ENCODE measurements at places on chromosomes 16 and 17. TPM values are rescaled to one million over a fixed set of nuclear protein-coding genes. Genes with fewer than 3 reads are reported as not detected.

DNA sequence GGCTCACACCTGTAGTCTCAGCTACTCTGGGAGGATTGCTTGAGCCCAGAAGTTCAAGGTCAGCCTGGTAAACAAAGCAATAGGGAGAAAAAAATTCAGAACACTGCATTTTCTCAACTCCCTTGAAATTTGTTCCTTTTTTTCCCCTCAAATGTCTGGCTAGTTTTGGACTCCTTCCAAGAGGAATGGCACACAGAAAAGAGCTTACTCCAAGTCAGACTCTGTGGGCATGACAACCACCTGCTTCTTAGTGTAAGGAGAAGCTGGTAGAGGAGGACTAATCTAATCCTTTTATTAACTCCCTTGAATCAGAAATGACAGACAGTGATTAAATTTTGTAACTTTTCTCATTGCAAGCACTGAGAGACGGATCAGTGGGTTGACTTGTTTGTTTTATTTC, 27.9 kb upstream of the HYDIN start:
- no peak overlapping the region for H3K4me3 ChIP-seq
- DNase-seq, result no peak
- no peaks in the 10 kb centered on the region for H3K4me1 ChIP-seq
- no peaks in the 10 kb centered on the region for H3K36me3 ChIP-seq
- H3K27ac ChIP-seq, result no peak overlapping the region

- peaks cover 2% of the 10 kb centered on the region for H3K27me3 ChIP-seq
- peak; percentile 60 for DNase-seq
- H3K27ac ChIP-seq, result no peak overlapping the region
Measured at GRCh38 chr17:29591737-29592608, 959 bp upstream of the ANKRD13B start.

GRCh38 chr17:34478244-34478643, 101.1 kb upstream of the TMEM132E start:
- no peak overlapping the region for H3K27ac ChIP-seq
- peaks cover 8% of the 10 kb centered on the region for H3K27me3 ChIP-seq
- H3K36me3 ChIP-seq, result no peaks in the 10 kb centered on the region
- H3K4me3 ChIP-seq, result no peak overlapping the region

DNA sequence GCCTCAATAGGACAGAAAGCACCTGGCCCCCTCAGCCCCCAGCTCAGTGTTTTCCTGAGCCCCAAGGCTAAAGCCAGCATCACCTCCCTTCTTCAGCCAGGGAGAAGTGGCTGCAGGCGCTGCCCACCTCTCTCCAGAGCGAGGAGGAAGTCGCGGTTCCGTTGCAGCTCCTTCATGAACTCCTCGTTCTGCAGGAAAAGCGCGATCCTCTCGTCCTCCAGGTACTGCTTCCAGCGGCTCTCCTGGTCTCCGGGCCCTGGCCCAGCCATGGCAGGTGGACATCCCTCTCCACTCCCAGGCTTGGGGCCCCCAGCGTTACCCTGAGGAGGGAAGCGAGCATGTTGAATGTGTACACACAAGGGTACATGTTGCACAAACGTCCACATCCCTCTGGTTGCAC, 22.7 kb upstream of the MRPS23 start:
- no peak overlapping the region for H3K4me3 ChIP-seq
- no peak for DNase-seq
- H3K4me1 ChIP-seq, result peaks cover 55% of the 10 kb centered on the region
- no peak overlapping the region for H3K27ac ChIP-seq

The RND2 gene
- not detected for polyA plus RNA-seq

DNA sequence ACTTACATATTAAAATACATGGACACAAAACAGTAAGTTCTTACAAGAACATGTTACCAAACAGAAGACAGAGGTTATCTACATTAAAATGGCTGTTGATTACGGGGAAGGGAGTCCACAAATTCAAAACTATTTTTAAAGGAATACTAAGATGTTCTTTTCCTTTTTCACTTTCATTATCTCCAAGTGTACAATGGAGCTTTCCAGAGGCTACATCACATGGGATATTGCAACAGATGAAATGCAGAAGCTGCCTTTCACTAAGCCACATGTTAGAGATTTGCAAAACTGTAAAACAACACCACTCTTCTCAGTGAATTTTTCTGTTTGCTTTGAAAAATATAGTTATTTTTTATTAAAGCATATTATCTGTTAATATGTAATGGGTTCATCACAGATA, 53.6 kb downstream of the XPO6 start:
- H3K4me3 ChIP-seq, result peak overlapping the region; percentile 48
- H3K27ac ChIP-seq, result peak overlapping the region; percentile 85
- DNase-seq, result peak; percentile 72
- peaks cover 34% of the 10 kb centered on the region for H3K36me3 ChIP-seq
- peaks cover 43% of the 10 kb centered on the region for H3K4me1 ChIP-seq
- H3K27me3 ChIP-seq, result no peaks in the 10 kb centered on the region

DNA sequence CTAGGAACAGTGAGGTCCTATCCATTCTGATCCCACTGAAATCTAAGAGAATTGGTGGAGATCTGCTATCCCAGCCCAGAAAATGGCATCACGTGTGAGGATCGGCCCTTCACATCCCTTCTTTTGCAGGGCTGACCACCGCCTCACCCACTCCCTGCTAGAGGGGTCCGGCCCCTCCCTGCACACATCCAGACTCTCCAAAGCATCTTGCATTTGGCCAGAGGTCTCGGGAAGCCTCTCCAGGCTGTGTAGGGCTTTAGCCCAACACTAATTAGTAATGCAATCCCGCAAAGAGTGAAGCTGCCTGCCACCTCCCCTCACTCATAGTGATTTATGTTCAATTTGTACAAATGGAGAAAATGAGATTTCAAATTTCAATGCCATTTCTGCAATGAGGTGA, 434.4 kb upstream of the ZFHX3 start:
- no peak overlapping the region for H3K27ac ChIP-seq
- no peaks in the 10 kb centered on the region for H3K4me1 ChIP-seq
- DNase-seq, result no peak
- no peak overlapping the region for H3K4me3 ChIP-seq
- no peaks in the 10 kb centered on the region for H3K27me3 ChIP-seq
- H3K36me3 ChIP-seq, result no peaks in the 10 kb centered on the region

The VWA3A gene
- 0.09 TPM for polyA plus RNA-seq

GRCh38 chr17:29588562-29589411, 661 bp downstream of the GIT1 start:
- H3K4me1 ChIP-seq, result peaks cover 83% of the 10 kb centered on the region
- H3K4me3 ChIP-seq, result peak overlapping the region; percentile 73

The SMYD4 gene
- polyA plus RNA-seq, result 3.3 TPM

DNA sequence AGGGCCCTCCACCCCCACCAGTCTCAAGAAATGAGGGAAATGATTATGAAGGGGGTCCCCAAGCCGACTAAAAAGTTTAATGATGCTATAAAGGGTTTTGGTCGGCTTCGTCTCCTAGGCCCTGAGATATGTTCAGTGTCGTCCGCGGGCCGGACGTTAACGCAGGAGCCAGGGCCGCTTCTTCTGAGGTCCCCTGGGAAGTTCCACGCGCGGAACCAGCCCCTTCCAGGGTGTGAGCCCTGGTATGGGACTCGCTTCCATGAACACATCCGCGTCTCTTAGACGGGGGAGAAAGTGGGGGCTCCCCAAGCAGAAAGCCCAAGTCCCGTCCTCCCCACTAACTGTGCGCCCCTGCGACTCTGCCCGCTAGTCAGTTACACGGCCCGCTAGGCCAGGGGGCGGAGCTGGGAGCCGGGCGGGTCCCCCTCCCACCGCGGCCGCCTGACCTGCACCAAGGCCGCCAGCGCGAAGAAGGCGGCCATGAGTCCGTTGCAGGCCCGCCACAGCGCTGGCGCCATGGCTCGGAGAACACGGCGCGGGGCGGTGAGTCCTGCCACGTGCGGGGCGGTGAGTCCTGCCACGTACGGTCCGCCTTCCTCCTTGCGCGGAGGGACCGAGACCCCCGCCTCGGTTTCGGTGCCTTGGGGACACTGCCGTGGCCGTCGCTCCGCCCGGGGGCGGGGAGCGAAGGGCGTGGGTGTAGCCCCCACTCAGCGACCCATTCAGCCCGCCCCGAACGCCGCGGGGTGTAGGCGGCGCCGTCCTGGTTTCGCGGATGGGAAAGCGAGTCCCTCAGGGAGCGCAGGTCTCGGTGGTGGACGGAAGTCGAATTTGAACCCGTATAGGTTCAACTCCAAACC, at the start of gene TMEM220:
TMEM220 (minus strand) TSS at position 690 of the 860 bp plus-strand sequence; CDS start at position 518, 172 bp downstream.
- H3K4me3 ChIP-seq, result peak within 1 kb of the TSS; percentile 87
- peaks cover 6% of the 10 kb centered on the region for H3K4me1 ChIP-seq
- peak; percentile 40 for DNase-seq
- H3K27ac ChIP-seq, result peak within 1 kb of the TSS; percentile 44
- H3K27me3 ChIP-seq, result no peaks in the 10 kb centered on the region

GRCh38 chr16:69741519-69741918, 13.2 kb downstream of the NOB1 start:
- H3K36me3 ChIP-seq, result peaks cover 69% of the 10 kb centered on the region
- no peaks in the 10 kb centered on the region for H3K4me1 ChIP-seq
- no peak overlapping the region for H3K4me3 ChIP-seq

- DNase-seq, result no peak
- peaks cover 22% of the 10 kb centered on the region for H3K4me1 ChIP-seq
- H3K27me3 ChIP-seq, result peaks cover 29% of the 10 kb centered on the region
- H3K27ac ChIP-seq, result no peak overlapping the region
- no peaks in the 10 kb centered on the region for H3K36me3 ChIP-seq
Measured at GRCh38 chr17:46771561-46772474, 46.7 kb downstream of the WNT3 start.

DNA sequence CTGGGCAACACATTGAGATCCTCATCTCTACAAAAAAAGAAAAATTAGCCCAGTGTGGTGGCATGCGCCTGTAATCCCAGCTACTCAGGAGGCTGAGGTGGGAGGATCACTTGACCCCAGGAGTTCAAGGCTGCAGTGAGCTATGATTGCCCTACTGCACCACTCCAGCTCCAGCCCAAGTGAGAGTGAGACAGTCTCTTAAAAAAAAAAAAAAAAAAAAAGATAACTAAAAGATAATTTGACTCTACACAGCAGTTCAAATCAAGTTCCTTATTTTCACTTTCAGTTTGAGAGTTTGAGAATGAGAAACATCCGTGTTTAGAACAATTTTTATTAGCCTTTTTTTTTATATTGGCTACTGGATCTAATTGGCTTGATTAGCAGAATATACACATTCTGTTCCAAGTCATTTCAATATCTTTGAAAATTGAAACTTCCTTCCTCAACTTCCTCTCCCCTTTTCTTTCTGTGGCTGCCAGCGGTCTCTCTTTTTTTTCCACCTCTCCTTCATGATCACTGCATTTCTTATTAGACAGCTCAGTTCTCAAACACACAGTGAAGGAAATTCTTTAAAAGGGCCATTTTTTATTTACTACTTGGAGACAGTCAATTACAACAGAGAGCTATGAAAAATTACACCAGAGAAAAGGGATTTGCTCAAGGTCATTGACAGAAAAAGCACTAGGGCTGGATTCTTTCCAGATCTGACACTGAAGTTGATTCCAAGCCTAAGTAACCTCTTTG, 4.5 kb upstream of the ACSF2 start:
- H3K36me3 ChIP-seq, result no peaks in the 10 kb centered on the region
- peak overlapping the region; percentile 39 for H3K27ac ChIP-seq
- no peaks in the 10 kb centered on the region for H3K27me3 ChIP-seq
- H3K4me3 ChIP-seq, result peak overlapping the region; percentile 68

GRCh38 chr17:31067691-31068184, 27.0 kb upstream of the NF1 start:
- H3K4me3 ChIP-seq, result no peak overlapping the region
- H3K27me3 ChIP-seq, result no peaks in the 10 kb centered on the region
- peaks cover 22% of the 10 kb centered on the region for H3K4me1 ChIP-seq
- no peaks in the 10 kb centered on the region for H3K36me3 ChIP-seq

DNA sequence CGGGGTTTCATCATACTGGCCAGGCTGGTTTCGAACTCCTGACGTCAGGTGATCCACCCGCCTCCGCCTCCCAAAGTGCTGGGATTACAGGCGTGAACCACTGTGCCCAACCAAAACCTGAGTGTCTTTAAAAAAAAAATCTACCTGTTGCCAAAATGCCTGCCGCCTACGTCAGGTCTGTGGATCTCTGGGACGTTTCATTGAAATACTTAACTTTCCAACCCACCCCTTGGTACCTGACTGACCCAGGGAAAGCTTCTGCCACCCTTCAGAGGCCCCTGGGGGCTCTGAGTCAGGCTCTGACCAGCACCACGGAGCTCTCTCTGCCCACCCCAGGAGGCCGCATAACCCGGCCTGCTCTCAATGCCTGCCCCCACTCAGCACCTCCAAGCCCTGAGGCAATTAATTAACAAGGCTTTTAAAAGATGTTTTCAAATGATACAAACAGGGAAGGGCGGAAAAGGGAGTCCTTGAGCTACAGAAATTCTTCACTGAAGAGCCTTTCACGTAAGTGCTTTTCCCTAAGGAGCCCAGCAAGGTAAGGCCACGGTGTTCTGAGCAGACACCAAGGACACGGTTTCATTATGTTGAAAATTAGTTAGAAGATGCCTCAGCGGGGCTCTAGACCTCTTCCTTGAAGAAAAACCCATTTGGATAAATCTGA, 29.3 kb upstream of the GSG1L start:
- H3K36me3 ChIP-seq, result peaks cover 12% of the 10 kb centered on the region
- no peaks in the 10 kb centered on the region for H3K4me1 ChIP-seq
- no peak overlapping the region for H3K27ac ChIP-seq

DNA sequence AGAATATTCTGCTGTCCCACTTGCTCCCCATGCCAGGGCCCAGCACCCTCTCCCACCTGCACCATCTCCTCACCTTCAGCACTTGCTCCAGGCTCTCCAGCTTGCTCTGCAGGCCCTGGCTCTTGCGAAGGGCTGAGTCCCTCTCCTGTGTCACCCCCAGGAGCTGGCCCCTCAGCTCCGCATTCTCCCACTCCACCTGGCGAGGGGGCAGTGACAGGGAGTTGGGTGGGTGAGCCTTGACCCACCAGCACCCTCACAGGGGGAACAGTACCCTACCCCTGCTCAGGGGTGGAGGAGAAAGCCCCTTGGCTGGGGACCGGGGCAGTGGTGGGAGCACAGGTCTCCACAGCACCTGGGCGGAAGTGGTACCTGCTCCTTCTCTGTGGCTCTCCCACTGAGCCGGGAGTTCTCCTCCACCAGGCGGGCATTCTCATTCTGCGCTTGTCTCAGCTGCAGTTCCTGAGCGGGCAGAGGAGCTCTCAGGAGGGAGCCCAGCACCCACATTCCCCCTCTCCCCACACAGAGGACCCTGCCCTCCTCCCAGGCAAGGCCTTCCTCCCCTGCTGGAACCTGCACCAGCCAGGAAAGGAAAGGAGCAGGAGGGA, 5.9 kb downstream of the TSPOAP1 start:
- DNase-seq, result no peak
- H3K36me3 ChIP-seq, result no peaks in the 10 kb centered on the region
- H3K4me3 ChIP-seq, result no peak overlapping the region

DNA sequence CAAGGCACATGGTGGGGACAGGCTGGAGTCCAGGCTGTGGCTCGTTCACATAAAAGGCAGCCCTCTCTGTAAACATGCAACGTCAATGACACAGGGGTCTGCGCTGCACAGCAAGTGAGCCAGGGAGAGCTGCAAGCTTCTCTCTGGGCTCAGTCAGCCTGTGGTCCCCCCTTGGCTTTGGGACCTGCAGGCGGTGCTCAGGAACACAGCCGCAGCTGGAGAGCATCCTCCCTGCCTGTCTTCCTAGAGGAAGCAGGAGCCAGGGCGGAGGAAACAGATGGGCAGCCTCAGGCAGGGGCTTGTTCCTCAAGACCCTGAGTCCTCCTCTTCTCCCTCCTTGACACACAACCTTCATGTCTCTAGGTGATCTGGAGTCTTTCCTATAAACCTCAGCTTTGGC, 228.0 kb downstream of the C16orf78 start:
- no peak for DNase-seq
- H3K4me1 ChIP-seq, result no peaks in the 10 kb centered on the region
- H3K36me3 ChIP-seq, result no peaks in the 10 kb centered on the region
- H3K27me3 ChIP-seq, result no peaks in the 10 kb centered on the region

GRCh38 chr16:1863681-1864460, 8.1 kb downstream of the MEIOB start:
- no peaks in the 10 kb centered on the region for H3K36me3 ChIP-seq
- H3K4me1 ChIP-seq, result no peaks in the 10 kb centered on the region
- no peak overlapping the region for H3K4me3 ChIP-seq
- H3K27ac ChIP-seq, result no peak overlapping the region

The CDR2L gene
- polyA plus RNA-seq, result not detected
